ENCODE measurements at places on chromosomes 5 and 9. TPM values are rescaled to one million over a fixed set of nuclear protein-coding genes. Genes with fewer than 3 reads are reported as not detected.

GRCh38 chr5:5309645-5310044 lies 112.8 kb upstream of the ICE1 start:
- no peaks in the 10 kb centered on the region for H3K4me1 ChIP-seq
- H3K27me3 ChIP-seq, result no peaks in the 10 kb centered on the region
- no peak overlapping the region for H3K27ac ChIP-seq
- H3K36me3 ChIP-seq, result no peaks in the 10 kb centered on the region
- DNase-seq, result no peak
- no peak overlapping the region for H3K4me3 ChIP-seq

LHFPL2 gene
- total RNA-seq, result 0.30 TPM

TAF11L13 gene
- total RNA-seq, result not detected

DNA sequence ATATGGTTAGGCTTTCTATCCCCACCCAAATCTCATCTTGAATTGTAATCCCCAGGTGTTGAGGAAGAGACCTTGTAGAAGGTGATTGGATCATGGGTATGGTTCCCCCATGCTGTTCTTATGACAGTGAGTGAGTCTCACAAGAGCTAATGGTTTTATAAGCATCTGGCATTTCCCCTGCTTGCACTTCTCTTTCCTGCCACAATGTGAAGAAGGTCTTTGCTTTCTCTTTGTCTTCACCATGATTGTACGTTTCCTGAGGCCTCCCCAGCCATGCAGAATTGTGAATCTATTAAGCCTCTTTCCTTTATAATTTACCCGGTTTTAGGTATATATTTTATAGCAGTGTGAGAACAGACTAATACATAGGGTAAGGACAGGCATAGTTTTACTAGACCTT lies 334.5 kb downstream of the TLR4 start:
- H3K36me3 ChIP-seq, result no peaks in the 10 kb centered on the region
- no peak overlapping the region for H3K27ac ChIP-seq
- no peak overlapping the region for H3K4me3 ChIP-seq
- no peaks in the 10 kb centered on the region for H3K4me1 ChIP-seq

S100Z gene
- total RNA-seq, result 2.6 TPM

ANKDD1B gene
- total RNA-seq, result not detected

PCDHGC4 gene
- not detected for total RNA-seq

DNA sequence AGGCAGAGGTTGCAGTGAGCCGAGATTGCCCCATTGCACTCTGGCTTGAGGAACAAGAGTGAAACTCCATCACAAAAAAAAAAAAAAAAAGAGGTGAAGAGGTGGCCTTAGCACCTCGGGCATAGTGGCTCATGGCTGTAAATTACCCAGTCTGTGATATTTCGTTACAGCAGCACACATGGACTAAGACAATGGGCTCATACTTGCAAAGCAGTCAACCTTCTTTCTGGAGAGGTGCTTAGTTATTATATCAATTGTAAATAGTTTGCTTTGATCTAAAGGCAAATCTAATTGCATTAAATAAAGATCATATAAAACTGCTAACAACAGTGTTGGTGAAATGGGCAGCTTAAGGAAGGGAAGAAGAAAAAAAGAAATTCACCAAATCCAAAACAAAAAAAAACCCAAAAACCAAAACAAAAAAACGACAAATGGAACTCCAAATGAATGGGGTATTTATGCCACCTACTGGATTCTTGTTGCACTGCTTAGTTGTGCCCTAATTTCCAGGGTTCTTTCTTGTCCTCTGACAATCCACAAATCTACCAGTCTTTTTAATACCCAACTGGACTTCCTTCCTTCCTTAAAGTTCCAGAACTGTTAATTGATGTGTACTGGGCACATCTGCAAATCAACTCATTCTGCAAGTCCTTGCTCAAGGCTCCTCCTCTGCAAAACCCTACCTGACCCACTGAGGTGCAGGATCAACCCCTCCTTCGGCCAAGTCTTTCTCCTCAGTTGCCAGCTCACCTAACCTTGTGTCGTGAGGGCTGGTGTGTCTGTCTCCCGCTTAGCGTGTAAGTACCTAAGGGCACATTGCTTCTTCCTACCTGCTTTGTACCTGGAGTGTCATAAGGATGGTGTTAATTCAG lies 35.0 kb upstream of the DMRT1 start:
- no peak overlapping the region for H3K27ac ChIP-seq
- H3K36me3 ChIP-seq, result no peaks in the 10 kb centered on the region
- peaks cover 21% of the 10 kb centered on the region for H3K27me3 ChIP-seq
- no peak for DNase-seq

DNA sequence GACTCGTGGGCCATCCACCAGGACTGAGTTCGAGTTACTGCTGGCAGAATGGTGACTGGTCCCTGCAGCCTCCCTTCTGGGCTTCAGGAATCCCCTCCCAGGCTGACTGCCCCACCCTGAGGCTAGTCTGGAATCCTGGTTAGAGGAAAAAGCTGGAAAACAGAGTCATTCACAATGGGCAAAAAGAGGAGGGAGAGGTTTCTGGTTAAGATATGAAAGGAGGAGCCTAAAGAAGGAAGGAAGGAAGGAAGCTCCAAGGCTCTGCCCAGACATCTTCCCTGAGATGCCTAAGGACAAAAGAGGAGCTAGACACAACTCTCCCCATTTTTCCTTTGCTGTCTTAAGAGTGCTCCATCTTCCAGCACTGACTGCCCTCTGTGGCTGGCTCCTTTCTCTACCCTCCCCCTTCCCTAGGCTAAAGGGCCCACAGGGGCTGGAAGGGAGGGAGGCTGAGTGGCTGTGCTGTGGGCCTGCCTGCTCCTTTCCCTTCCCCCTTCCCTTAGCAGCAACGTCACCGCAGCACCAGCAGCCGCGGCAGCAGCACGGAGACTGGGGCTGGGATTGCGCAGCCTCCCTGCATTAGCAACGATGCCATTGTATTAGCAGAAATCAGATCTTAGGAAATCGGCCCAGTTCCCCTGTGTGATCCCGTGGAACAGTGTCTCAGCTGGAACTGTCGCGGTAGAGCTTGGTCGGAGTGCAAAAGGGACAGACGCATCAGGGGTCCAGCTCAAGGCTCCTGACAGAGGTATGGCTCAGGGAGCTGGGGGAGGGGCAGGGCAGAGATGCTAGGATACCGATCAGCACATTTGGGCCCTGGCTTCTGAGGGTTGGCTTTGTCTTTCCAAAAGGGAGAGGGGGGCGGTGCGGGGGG lies 48.7 kb downstream of the RUSC2 start:
- H3K27me3 ChIP-seq, result peaks cover 17% of the 10 kb centered on the region
- H3K27ac ChIP-seq, result no peak overlapping the region
- no peaks in the 10 kb centered on the region for H3K4me1 ChIP-seq
- no peak for DNase-seq
- H3K36me3 ChIP-seq, result no peaks in the 10 kb centered on the region

DNA sequence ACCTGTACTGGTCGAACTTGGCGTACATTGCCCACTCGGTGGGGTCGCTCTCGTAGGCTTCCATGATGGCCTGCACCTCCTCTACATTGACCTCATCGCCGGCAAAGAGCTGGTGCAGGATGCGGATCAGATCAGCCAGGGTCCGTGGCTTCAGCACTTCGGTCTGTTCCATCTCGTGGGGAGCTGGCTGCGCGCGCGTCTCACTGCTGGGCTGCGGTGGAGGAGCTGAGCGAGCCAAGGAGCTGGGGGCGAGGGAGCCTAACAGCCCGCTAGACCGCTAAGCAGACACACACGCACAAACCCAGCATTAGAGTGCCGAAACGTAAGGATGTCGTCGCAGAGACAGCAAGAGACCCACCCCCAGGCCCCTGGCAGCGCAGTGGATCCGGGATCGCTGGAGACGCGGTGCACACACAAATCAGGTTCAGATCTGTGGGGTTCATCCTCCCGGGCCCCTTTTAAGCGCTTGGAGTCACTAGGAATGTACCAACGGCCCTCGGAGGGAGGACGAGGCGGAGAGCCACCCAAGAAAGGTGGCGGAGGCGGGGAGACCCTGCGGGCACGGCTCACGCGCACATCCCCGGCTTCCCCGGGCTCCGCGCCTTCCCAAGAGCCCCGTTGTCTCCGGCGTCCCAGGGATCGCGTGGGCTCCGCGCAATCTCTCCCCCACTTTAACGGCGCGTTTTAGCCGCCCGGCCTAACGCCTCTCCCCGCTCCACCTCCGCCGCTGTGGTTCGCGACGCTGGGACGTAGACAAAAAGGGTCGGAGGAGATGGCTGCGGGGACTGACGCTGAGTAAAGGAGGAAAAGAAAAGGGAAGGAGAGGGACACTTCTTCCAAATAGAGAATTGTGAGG lies at the start of gene CDO1:
Gene CDO1 (minus strand): TSS at position 434 of the 856 bp plus-strand sequence. CDS start 262 bp downstream, at position 172.
- no peak within 1 kb of the TSS for H3K27ac ChIP-seq
- peaks cover 36% of the 10 kb centered on the region for H3K4me1 ChIP-seq
- DNase-seq, result peak; percentile 31
- no peaks in the 10 kb centered on the region for H3K36me3 ChIP-seq
- peak within 1 kb of the TSS; percentile 59 for H3K4me3 ChIP-seq

GRCh38 chr9:131167936-131168335 lies 42.5 kb downstream of the NUP214 start:
- H3K4me3 ChIP-seq, result no peak overlapping the region
- H3K27ac ChIP-seq, result no peak overlapping the region
- H3K4me1 ChIP-seq, result no peaks in the 10 kb centered on the region
- DNase-seq, result no peak

GRCh38 chr5:167870055-167870454 lies 421.4 kb upstream of the WWC1 start:
- H3K36me3 ChIP-seq, result no peaks in the 10 kb centered on the region
- no peaks in the 10 kb centered on the region for H3K27me3 ChIP-seq
- H3K4me3 ChIP-seq, result no peak overlapping the region
- no peak for DNase-seq
- H3K4me1 ChIP-seq, result no peaks in the 10 kb centered on the region

DNA sequence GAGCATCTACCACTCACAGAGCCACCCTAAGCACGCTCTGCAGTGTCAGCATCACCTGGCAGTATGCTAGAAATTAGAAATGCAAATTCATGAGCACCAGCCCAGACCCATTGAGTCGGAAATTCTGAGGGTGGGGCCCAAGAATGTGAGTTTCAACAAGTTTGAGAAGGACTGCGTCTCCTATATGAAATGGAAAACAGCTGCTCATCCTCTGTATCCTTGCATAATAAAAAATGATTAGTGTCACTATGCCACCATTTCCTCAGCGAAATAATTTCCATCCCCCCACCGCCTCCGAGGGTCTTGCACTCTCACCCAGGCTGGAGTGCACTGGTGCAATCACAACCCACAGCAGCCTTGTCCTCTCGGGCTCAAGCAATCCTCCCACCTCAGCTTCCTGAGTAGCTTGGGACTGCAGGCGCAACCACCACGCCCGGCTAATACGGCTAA lies 1.3 kb upstream of the IQGAP2 start:
- H3K36me3 ChIP-seq, result peaks cover 29% of the 10 kb centered on the region
- peak overlapping the region; percentile 99 for H3K27ac ChIP-seq
- H3K4me3 ChIP-seq, result peak overlapping the region; percentile 93
- peak; percentile 46 for DNase-seq
- peaks cover 50% of the 10 kb centered on the region for H3K4me1 ChIP-seq

GRCh38 chr9:16029046-16029615 lies 476.3 kb downstream of the CCDC171 start:
- DNase-seq, result no peak
- H3K27me3 ChIP-seq, result no peaks in the 10 kb centered on the region
- no peak overlapping the region for H3K4me3 ChIP-seq
- H3K27ac ChIP-seq, result no peak overlapping the region

GRM6 gene
- not detected for total RNA-seq

GRCh38 chr5:885529-885928 lies 7.1 kb downstream of the BRD9 start:
- no peaks in the 10 kb centered on the region for H3K27me3 ChIP-seq
- H3K27ac ChIP-seq, result no peak overlapping the region
- peaks cover 100% of the 10 kb centered on the region for H3K36me3 ChIP-seq
- H3K4me3 ChIP-seq, result no peak overlapping the region
- DNase-seq, result no peak

DNA sequence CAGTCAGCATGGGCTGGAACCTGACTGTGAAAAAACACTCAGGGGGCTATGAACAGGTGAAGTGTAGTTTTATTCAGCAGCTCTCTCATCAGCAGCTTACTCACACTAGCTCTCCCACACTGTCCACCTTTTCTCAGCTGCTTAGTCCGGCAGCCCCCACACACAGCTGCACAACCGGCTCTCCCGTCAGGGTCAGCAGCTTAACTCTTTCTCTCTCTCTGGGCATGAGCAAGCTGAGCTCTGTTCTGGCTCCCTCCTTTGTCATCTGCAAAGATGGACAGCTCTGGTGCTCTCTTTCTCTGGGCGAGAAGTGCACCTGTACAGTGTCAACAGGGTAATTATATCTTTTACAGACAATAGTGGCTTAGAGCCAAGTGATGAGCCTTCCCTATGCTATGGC lies 8.2 kb downstream of the DMAC1 start:
- H3K27ac ChIP-seq, result no peak overlapping the region
- no peaks in the 10 kb centered on the region for H3K27me3 ChIP-seq
- H3K4me1 ChIP-seq, result peaks cover 24% of the 10 kb centered on the region
- no peak for DNase-seq

DNA sequence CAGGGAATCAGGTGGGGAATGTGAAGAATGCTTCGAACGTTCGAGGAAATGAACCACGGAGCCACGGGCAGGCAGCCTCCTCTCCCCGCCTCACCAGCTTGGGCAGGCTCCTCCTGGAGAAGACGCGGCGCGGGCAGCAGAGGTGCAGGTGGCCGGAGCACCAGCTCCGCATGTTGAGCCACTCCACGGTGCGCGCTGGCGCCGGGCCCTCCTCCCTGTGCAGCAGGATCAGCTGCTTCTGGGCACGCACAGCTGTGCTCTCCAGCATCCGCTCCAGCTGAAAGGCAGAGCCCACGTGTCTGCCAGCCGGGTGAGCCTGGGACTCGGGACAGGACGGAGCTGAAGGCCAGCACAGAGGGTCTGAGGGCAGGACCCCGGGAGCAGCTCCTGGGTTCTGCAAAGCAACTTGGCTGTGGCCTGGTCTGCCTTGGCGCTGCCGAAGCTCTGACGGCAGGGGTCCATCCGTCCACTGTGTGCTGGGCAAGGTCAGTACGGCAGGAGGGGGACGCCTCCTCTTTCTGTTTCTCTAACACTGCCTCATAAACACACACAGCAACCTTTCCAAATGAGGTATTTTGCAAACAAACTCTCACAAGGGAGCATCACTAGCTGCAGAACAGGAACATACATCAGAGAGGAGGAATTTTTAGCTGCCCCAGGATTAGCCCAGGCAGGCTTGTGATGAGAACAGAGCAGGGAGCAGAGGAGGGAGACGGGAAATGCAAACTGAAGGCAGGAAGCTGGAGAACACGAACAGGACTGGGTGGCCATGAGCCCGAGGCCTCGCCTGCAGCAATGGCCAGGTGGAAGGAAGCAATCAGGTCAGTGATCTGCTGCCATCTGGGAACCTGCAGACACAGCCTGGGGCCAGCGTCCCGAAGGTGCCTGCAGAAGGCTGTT lies 20.1 kb upstream of the NSMF start:
- no peak for DNase-seq
- H3K36me3 ChIP-seq, result peaks cover 6% of the 10 kb centered on the region
- H3K4me3 ChIP-seq, result no peak overlapping the region
- peaks cover 5% of the 10 kb centered on the region for H3K4me1 ChIP-seq

GRCh38 chr5:144219869-144220268 lies 49.2 kb downstream of the KCTD16 start:
- H3K36me3 ChIP-seq, result no peaks in the 10 kb centered on the region
- H3K4me1 ChIP-seq, result no peaks in the 10 kb centered on the region
- no peak overlapping the region for H3K27ac ChIP-seq
- no peak for DNase-seq
- peaks cover 1% of the 10 kb centered on the region for H3K27me3 ChIP-seq

AQP3 gene
- total RNA-seq, result 162 TPM

Data from activated CD4-positive, alpha-beta memory T cell treated with anti-CD3 and anti-CD28 coated beads, Interleukin-2, amount 10 ng/mL, durations not matched to agents 7 days and 5 days (primary cell).